Amygdala (tissue), 56 donors: ENCODE measurements at places on chromosomes 5 and 9.

GRCh38 chr9:21265421-21266189 lies 25.8 kb upstream of the IFNA14 start:
- no peak for DNase-seq

GRCh38 chr9:87722393-87723088 lies 3.4 kb upstream of the CTSL start:
- no peak for DNase-seq

DNA sequence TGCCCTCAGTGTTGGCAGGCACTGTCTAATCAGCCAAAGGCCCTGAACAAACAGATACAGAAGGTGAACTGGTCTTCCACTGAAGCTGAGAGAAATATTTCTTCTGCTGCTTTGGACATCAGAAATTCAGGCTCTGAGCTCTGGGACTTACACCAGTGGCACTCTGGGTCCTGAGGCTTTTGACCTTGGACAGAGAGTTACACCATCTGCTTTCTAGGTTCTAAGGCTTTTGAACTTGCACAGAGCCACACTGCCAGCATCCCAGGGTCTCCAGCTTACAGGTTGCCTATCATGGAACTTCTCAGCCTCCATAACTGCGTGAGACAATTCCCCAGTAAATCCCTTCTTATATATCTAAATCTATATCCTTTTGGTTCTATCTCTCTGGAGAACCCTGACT lies 326.7 kb downstream of the MLLT3 start:
- DNase-seq, result no peak

- DNase-seq, result no peak
These were observed 219.6 kb downstream of the ADAMTS6 start for GRCh38 chr5:65262096-65262495.

- DNase-seq, result no peak
These were observed 1.3 kb downstream of the BRD9 start for GRCh38 chr5:891117-891836.

GRCh38 chr5:151863566-151863965 lies 61.1 kb downstream of the GLRA1 start:
- DNase-seq, result no peak
